ENCODE measurements at places on chromosomes 1 and 21.

DNA sequence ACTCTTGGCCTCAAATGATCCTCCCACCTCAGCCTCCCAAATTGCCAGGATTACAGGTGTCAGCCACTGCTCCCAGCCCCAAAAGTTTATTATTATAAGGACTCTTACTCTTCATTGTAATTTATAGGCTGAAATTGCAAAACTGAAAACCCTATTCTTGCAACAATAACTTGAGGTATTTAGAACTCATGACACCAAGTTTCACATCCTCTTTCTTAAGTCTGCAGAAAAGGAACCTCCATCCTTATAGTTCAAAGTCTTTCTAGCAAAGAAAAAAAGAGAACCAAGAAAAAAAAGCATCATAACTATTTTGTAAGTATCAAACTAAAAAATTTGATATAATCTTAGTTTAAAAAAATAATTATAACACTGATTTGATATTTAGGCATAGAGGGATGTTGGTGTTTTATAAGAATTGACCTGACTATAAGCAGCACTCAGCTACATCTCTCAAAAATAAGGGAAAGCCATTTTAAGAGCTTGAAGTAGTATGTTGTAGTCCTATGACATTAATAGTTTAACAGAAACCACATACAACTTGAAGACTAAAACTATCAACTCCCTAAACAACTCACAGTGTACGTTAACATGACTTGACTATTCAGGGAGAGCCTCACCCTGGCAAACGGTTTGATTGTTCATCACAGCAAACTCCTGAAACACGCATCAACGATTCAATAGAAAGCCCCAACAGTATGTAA is 122.4 kb downstream of the AKT3 start:
- no peak for DNase-seq

- peak; percentile 5 for DNase-seq
Observed at GRCh38 chr1:160544647-160545046, 21.6 kb upstream of the SLAMF6 start.

- DNase-seq = no peak
Observed at GRCh38 chr1:159879977-159880376, 17.5 kb upstream of the VSIG8 start.

DNA sequence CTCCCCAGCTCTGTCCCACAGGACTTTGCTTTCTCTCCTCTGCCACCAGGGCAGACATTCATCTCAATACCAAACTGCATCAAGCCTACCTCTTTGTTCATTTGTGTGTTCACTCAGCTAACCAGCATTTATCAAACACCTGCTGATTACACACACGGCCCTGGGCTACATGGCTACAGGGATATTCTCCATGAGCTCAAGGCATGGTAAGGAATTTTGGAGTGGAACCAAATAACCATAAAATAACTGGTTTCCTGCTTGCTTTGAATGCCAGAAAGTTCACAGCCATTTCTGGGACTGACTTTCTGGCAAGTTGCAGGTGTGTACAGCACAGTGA is 54.6 kb downstream of the LDLRAD2 start:
- DNase-seq = no peak

DNA sequence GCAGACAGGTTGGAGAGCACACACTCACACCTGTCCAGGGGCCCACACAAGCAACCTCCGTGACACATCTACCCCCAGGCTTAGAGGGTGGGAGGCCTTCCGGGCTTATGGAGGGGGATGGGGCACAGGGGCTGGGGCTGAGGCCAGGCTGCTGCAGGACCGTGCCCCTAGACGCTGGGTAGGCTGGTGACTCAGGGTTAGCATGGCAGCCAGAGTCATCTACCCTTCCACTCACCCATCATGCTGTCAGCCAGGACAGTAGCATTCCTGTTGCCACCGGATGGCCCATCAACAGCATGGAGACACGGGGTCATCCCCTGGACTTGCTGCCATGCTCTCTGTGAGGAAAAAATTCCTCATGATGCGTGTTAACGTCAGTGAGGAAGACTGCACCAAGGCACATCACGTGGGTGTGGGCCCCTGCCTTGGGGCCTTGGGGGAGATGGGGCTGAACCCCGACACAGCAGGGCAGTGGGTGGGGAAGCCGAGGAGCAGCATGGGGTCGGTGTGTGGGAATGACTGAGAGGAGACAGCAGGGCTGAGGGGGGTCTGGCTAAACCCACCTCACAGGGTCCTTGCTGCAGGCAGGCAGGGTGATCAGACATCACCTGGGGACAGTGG is 52.8 kb downstream of the WNT9A start:
- DNase-seq = no peak

DNA sequence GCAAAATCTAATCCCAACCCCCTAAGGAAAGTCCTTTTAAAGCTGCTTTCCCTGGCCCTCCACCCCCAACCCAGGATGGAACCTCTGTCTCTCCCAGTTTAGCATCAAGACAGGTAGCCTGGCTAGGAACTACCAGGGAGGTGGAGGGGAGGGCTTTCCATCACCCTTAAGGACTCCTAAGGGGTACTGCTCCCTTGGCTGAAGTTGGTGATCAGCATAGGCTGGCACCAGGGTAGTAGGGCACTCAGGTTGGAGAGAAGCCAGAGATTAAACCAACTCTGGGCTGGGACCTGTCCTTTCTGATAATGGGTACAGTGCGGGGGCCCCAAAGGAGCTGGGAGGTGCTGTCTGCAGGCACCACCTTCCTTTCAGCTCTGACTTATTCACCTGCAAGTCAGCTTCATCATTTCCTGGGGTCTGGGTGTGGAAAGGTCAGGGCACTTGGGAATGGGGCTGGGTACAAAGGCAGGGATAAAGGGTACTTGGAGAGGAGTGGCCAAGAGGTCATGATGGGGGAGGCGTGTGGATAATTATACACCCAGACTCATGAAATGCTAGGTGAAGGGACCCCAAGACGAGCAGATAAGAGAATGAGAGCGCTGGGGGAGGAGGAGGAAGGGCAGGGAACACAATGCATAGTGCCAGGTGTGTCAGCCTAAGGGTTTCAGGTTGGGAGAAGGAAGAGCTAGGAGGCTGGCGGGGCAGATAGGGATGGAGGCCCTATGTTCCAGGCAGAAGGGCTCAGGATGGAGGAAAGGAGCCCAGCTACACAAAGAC is 1.2 kb downstream of the ARHGEF2 start:
- DNase-seq = no peak

GRCh38 chr1:175208773-175209492 is 16.4 kb upstream of the KIAA0040 start:
- no peak for DNase-seq

GRCh38 chr1:36151845-36152203 is 2.5 kb upstream of the TRAPPC3 start:
- no peak for DNase-seq

- DNase-seq = peak; percentile 15
Observed at GRCh38 chr1:23019863-23020625, 776 bp downstream of the KDM1A start.

DNA sequence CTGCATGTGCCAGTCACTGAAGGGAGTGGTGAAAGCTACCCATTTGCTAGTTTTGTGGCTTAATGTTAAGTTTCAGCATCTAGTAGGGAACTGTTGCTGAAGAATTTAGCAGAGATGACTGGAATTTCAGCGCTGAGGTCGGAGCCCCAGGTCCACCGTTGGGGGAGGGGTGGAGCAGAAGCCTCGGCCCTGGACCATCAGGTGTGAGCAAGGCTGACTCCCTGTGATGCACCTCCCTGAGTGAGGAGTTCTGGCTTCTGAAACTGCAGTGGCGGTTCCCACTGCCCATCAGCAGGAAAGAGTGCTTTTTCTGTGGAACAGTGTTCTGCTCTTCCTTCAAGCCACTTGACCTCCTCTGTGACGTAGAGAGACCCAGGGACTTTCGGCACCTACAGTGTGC is 1.3 kb downstream of the NOS1AP start:
- no peak for DNase-seq

DNA sequence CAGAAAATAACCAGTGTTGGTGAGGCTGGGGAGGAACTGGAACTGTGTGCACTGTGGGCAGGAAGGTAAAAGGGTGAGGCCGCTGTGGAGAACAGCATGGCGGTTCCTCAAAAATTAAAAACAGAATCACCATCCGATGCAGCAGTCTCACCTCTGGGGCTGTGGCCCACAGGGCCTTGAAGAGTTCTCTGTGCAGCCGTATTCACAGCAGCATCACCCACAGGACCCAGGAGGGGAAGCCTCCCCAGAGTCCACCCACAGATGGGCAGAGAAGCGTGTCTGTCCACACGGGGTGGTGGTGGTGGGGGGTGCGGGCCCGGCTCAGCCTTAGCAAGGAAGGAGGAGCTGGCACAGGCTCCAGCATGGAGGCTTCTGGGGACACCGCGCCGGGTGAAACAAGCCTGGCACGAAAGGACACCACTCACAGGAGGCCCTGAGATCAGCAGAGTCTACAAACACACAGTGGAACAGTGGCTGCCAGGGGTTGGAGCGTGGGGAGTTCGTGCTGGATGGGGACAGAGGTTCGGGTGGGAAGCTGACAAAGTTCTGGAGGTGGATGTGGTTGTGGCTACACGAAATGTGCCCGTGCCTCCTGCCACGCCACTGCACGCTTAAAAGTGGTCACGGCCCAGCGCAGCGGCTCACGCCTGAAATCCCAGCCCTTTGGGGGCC is 11.5 kb downstream of the MORN1 start:
- no peak for DNase-seq

- DNase-seq = no peak
Observed at GRCh38 chr21:42479582-42479981, 16.4 kb downstream of the RSPH1 start.

GRCh38 chr1:60213253-60213652 is 139.7 kb upstream of the C1orf87 start:
- DNase-seq = no peak

GRCh38 chr1:233240371-233240770 is 55.2 kb downstream of the PCNX2 start:
- DNase-seq = no peak

DNA sequence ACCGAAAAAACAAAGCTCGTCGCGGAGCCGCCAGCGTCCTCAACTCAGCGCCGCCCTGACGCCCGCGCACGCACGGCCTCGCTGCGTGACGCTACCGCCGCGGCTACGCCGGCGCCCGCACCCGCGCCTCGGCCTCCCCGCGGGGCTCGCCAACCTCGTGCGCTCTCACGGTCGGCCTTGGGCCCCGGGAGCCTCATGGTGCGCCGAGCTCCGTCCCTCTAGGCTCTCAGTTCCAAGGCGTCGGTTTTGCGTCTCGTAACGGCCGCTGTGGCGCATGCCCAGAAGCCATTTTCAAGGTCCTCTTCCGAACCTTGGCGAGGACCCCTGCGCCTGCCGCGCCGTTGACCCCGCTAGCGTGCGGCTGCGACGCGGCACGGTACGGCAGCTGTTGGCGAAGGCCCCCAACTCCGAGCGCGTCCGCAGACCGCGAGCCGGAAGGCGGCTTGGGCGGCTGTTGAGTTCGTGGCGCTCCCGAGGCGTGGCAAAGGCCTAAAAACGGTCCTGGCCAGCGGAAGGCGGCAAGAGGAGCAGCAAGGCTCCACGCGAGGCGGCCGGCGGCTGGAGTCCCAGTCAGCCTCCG is at the start of gene HENMT1:
Gene HENMT1 (minus strand): TSS at position 64 of the 580 bp plus-strand sequence. CDS start 1,209 bp downstream, outside the sequence.
- DNase-seq = peak; percentile 11

- DNase-seq = no peak
Observed at GRCh38 chr21:42081931-42082381, 10.8 kb downstream of the UMODL1 start.

DNA sequence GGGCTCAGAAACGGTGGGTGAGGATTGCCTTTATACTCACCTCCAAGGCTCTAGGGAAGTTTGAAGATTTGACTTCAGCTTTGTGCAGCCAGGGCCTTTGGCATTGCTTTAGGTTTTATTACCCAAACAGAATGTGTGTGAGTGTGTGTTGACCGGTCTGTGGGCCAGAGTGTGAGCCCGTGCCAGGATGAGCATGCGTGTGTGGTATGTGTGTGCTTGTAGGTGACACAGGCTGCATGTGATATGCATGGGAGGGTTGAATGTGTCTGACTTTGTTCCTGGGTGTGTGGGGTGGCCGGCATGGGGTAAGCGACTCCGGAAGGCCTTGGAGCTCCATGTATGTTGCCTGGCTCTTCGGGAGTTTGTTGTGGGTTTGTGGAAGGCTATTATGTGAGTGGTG is 160.5 kb downstream of the FOXD2 start:
- DNase-seq = no peak

DNA sequence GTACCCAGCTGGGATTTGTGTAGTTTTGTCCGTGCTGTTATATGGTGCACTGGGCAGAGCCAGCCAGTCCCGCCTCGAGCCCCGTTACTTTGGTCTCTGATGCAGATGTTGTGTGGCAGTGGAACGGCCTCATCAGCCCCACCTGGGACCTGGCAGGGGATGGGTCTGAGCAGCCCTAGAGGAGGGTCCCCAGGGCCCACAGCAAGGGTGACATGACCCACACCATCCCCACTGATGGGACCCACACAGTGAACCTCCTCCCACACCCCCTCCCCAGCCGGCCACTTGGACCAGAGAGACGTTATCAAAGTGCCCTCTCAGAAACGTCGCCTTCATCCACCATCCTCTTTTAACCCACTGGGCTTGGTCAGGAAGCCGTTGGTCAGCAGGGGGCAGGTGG is 42.0 kb upstream of the PCBP3 start:
- no peak for DNase-seq

- no peak for DNase-seq
Observed at GRCh38 chr1:226597616-226598454, 49.3 kb downstream of the STUM start.

DNA sequence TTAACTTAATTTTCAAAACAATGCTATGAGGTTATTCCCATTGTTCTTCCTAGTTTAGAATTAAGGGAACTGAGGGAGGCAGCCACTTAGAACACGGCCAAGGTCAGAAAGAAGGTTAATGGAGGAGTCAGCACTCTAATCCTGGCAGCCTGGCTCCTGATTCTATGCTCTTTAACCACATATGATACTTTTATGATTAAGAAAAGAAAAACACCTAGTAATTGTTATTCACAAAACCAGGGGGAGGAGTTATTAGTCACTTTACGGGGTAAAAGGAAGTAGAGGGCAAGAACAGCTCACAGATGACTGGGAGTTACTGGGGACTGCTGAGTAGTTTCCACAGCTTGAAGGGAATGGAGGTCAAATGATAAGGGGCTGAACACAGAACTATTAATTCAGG is 38.6 kb downstream of the GADD45A start:
- DNase-seq = no peak

DNA sequence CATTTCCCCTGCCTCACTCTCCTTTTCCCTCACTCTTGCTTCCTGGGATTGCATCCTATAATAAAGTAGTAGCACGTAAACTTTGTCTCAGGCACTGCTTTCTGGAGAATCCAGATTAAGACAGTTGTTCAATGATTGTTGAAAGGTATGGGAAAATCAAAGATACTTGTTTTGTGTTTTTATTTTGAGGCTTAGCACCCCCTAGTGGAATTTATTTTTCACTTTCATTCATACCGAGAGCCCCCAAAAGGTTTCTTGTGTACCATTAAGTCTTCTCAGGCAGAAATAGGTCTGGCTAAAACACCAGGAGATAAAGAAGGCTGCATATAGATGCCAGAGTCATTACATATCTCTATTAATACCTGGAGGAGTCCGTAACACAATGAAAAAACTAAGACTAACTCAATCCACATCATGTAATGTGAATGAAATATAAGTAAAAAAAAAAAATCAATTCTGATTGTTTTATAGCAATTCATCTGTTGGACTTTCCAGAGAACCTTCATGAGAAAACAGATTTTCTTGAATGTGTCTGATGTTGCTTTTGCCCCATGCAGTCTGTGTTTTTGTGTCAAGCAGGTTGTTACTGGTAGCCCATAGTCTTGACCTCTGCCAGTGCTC is 103.5 kb downstream of the RPE65 start:
- DNase-seq = no peak

GRCh38 chr1:3590951-3591865 is 20.1 kb downstream of the MEGF6 start:
- DNase-seq = no peak

- no peak for DNase-seq
Observed at GRCh38 chr1:25173809-25174340, 58.4 kb downstream of the SYF2 start.

- DNase-seq = no peak
Observed at GRCh38 chr1:227998374-227999055, 8.3 kb upstream of the WNT3A start.
